ENCODE measurements at places on chromosomes 12 and 14. TPM values are rescaled to one million over a fixed set of nuclear protein-coding genes. Genes with fewer than 3 reads are reported as not detected.

The CCDC88C gene
- total RNA-seq, result 16.5 TPM

The SRRM4 gene
- total RNA-seq, result 0.10 TPM

The AKAP5 gene
- total RNA-seq, result 1.3 TPM

The KCNC2 gene
- 0.20 TPM for total RNA-seq

The NPFF gene
- total RNA-seq, result 0.59 TPM

The NRIP2 gene
- 0.79 TPM for total RNA-seq

The C1R gene
- total RNA-seq, result 78.8 TPM

The KRT74 gene
- total RNA-seq, result 133 TPM

The ZFC3H1 gene
- total RNA-seq, result 76.9 TPM

The KRT2 gene
- 12.1 TPM for total RNA-seq

The GARIN6 gene
- not detected for total RNA-seq

The GLS2 gene
- total RNA-seq, result 2.1 TPM

The SLC4A8 gene
- 1.9 TPM for total RNA-seq

The TOMM20L gene
- total RNA-seq, result not detected

The HOXC10 gene
- total RNA-seq, result 2.6 TPM

The KCNK10 gene
- 0.30 TPM for total RNA-seq

The LEMD3 gene
- total RNA-seq, result 37.9 TPM

The IL23A gene
- 0.20 TPM for total RNA-seq

The RNU4-1 gene
- total RNA-seq, result under 0.01 TPM

The RPGRIP1 gene
- 0.10 TPM for total RNA-seq

The NGB gene
- not detected for total RNA-seq

The DLK1 gene
- 114 TPM for total RNA-seq

The GLIPR1L2 gene
- 2.1 TPM for total RNA-seq

The DENND5B gene
- 11.3 TPM for total RNA-seq

Measured in skin of body (tissue), 3 donors.